ENCODE measurements at places on chromosomes 1 and 21.

DNA sequence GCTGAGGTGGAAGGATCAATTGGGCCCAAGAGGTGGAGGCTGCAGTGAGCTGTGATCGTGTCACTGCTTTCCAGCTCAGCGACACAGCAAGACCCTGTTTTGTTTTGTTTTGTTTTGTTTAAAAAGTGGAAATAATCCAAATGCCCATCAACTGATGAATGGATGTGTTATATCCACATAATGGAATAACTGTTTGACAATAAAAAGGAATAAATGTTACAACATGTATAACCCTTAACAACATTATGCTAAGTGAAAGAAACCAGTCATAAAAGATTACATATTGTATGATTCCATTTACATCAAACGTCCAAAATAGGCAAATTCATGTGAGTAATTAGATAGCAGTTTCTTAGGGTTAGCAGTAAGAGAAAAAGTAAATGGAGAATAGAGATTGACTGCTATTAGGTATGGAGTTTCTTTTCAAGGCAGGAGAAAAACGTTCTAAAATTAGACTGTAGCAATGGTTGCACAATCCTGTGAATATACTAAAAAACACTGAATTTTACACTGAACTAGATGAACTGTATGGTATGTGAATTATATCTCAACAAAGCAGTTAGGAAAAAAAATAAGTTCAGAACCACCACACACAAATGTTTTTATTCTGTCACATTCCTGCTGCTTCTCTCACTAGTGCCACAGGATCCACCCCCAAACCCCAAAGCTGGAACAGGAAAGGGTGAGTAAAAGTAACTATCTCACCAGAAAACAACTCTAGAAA lies 15.7 kb downstream of the FOXJ3 start:
- DNase-seq: no peak

GRCh38 chr1:27192039-27192529 lies 37.2 kb upstream of the SLC9A1 start:
- no peak for DNase-seq

GRCh38 chr1:29033829-29034466 lies 89.8 kb downstream of the TMEM200B start:
- no peak for DNase-seq

GRCh38 chr1:54599211-54599823 lies 24.0 kb downstream of the FAM151A start:
- no peak for DNase-seq

DNA sequence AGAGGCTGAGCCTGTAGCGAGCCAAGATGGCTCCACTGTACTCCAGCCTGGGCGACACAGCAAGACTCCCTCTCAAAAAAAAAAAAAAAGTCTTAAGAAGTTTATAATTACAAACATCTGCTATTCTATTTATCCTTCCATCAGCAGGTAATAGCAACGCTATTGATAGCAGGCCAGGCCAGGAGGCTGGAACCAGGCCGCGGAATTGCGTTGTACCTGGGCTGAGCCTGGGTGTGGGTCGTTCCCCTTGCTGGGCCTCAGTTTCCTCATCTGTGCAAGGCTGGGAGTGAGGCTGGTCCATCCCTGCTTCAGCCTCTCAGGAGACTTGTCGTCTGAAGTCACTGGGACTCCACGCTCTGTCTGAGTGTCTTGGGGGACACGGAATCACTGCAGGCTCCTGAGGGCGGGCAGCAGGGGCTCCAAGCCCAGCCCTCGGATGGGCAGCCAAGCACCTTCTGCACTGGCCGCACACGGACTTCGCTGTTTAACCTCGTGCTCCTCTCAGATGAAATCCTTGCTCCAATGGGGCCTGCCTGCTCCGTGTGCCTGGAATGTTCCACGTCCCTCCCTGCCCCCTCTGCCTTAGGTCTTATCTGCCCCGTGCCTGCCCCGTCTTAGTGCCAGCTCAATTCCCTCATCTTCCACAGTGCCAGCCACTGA lies 103.9 kb upstream of the C1orf174 start:
- no peak for DNase-seq

- DNase-seq: no peak
These were observed 838 bp upstream of the IBA57 start for GRCh38 chr1:228164561-228165371.

GRCh38 chr1:33328817-33329216 lies 7.9 kb upstream of the A3GALT2 start:
- no peak for DNase-seq

DNA sequence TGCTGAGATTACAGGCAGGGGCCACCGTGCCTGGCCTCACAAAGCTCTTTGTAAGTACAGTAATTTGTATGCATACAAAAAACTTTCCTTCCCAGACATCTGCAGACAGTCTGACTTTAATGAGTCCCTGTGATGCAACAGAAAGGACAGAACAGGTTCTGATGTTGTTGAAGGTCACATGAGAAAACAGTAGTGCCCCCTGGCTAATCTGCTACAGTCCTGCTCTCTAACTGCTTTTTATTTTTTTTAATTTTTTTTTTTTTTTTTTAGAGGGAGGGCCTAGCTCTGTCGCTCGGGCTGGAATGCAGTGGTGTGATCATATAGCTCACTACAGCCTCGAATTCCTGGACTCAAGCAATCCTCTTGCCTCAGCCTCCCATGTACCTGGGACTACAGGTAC lies 36.7 kb downstream of the ACBD3 start:
- no peak for DNase-seq

All from cortex of kidney (tissue), 1 donor.